A172 (cell line): ENCODE measurements at places on chromosomes 12 and 14. TPM values are rescaled to one million over a fixed set of nuclear protein-coding genes. Genes with fewer than 3 reads are reported as not detected.
A peak's percentile ranks its signal among the peaks of the same experiment; 100 is the strongest.

- no peak for DNase-seq
Measured at GRCh38 chr14:20846560-20846959, 43.9 kb upstream of the RNASE1 start.

- DNase-seq, result no peak
Measured at GRCh38 chr12:124085419-124086296, 112.6 kb downstream of the ZNF664 start.

DNA sequence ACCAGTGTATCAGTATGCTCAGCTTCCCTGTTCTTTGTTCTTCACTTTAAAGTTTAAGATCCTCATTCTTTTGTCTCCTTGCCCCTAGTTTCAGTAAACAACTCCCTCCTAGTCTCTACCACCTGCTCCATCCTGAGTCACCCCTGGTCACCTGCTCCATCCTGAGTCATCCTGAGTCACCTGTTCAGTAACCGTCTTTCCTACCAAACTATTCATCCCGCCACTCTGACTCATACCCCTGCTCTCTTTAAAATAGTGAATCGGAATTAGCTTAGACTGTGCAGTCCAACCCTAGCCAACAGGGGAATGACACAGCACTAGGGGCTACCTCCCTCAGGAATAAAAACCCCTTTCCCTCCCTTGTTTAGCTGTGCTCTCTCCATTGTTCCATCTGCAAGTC lies 888.1 kb upstream of the MDGA2 start:
- DNase-seq, result peak; percentile 79

GLI1 gene
- 0.19 and 4.1 TPM in 2 replicates for total RNA-seq
